ENCODE measurements at places on chromosomes 3 and 15.

- DNase-seq = peak; percentile 32
These were observed 266.4 kb upstream of the HES1 start for GRCh38 chr3:193869221-193870201.

DNA sequence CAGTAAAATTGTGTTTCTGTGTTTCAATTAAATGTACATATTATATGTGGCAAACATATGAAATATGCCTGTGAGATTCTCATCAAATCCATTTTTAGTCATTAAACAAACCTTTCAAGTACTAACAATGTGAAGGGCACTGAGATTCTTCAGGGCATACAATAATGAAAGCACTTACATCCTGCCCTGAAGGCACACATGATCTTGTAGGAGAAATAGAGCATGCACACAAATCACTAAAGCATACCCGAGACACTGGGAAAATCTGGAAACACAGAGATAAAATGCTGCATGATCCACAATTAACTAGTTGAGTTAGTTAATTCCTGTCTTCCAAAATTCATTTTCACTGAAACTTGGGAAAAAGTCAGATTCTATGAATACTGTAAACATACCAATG lies 810.5 kb upstream of the NECTIN3 start:
- no peak for DNase-seq

DNA sequence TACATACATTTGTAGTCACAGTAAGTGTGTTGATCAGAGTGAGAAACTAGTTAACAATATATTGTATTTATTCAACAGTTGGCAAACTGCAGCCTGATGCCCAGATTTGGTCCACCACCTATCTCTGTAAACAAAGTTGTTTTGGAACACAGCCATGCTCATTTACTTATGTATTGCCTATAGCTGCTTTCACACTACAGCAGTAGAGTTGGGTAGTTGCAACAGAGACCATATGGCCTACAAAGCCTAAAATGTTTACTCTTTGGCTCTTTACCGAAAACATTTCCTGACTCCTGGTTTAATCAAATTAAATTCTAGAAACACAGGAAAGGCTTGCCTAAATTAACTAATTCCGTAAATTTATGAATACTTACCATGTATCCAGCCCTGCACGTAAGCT lies 39.4 kb downstream of the CMC1 start:
- no peak for DNase-seq

DNA sequence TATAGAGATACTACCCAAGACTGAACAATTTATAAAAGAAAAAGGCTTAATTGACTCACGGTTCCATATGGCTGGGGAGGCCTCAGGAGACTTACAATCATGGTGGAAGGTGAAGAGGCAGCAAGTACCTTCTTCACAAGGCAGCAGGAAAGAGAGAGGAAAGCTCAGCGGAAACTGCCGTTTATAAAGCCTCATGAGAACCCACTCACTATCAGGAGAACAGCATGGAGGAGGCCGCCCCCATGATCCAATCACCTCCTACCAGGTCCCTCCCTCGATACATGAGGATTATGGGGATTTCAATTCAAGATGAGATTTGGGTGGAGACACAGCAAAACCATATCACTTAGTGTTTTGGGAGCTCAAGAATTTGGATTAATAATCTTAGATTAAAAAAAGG lies 240.2 kb downstream of the UACA start:
- DNase-seq = no peak

DNA sequence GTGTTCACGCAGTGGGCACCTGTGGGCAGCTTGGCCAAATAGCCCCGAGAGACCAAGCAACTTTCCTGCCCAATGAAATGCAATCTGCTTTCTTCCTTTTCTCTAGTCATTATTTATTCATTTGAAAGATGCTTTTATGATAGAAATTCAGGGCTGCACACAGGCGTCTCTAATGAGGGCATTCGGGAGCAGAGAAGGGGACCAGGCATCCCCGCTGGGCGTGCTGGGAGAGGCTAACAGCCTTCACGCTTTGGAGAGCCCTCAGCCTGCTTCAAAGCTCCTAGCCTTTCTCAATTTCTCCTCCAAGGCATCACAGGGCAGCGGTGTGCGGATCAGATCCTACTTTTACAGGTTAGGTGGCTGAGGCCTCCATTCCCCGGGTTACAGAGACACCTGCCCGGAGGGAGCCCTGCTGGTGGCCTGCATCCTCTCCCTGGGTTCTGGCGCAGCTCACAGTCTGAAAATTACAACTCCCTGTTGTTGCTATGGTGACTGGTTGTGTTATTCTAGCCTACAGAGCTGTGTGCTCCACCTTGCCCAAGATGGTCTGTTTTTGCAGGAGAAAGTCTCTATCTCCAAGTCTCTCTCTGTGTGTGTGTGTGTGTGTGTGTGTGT lies 21.8 kb upstream of the KLF13 start:
- no peak for DNase-seq

GRCh38 chr3:76826861-76827260 lies 213.0 kb upstream of the ROBO2 start:
- DNase-seq = no peak

GRCh38 chr15:97168704-97169475 lies 791.6 kb upstream of the ARRDC4 start:
- no peak for DNase-seq

DNA sequence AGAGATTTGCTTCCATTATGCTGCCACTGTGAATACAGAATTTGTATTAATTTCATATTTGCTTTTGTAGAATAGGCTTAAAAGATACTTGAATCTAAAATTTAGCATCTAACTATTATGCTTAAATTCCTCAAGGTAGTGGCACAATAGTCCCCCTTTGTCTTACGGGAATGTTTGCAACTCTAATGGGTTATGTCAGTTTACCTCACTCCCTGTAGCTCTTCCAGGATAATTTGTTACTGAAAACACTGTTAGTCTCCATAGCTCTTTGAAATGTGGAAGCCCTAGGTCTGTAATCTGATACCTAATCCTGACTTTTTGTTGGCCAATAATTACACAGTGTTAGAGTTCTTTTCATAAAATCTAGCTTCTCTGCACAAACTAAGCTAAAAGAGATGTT lies 433.4 kb downstream of the PYDC2 start:
- no peak for DNase-seq

- DNase-seq = no peak
These were observed 416.3 kb upstream of the MEIS2 start for GRCh38 chr15:37516621-37517020.

DNA sequence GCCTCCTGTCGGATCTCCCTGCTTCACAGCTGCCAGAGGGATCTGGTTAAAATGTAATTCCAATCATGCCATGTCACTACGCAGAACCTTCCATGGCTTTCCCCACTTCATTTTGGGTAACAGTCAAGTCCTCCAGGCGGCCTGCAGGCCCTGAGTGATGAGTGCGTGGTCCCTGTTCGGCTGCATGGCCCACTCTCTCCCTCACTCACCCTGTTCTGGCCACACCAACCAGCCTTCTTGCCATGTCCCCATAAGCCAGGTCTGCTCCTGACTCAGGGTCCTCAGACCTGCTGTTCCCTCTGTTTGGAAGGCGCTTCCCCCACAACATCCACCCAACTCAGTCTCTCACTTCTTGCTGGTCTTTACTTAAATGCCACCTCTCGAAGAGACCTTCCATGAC lies 41.6 kb upstream of the LINGO1 start:
- no peak for DNase-seq

DNA sequence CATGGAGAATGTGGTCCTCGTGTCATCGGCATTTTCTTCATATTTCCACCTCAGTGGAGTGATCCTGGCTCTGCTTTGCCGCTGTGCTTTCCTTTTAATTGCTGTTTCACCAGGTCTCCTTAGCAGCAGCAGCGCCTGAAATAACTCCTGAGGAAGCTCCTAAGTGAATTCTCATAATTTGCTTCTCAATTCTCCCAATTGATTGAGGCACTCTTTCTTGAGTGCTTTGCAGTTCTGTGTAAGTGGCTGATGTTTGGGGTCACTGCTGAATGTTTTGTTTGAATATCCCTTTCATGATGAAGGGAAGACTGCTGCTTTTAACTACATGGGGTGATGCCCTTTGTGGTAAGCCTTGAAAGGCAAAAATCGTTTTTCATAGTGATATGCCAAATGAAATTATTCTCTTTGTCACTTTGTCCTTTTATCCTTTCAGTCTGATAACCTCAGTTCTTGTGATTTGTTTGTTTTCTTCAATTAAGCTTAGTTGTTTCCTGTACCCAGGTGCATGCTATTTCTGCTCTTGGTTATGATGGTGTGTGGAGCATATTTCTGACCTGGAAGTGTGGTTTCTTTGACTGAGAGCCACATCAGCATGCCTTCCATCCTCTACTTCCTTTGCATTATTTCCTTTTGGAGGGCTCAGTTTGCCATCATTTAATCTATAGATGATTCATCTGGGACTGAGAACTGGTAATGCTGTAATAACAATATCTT lies 36.7 kb downstream of the HMG20A start:
- DNase-seq = no peak

GRCh38 chr3:36193448-36193847 lies 186.9 kb upstream of the STAC start:
- no peak for DNase-seq

Measured in hypothalamus (tissue), 51 donors.